CD4-positive, alpha-beta T cell treated with Interleukin-4 for 1 hour (primary cell): ENCODE measurements at places on chromosomes 1 and 21.

GRCh38 chr1:98355656-98356383 lies 305.7 kb upstream of the SNX7 start:
- DNase-seq: no peak

GRCh38 chr1:238191170-238191569 lies 300.4 kb upstream of the ZP4 start:
- no peak for DNase-seq

DNA sequence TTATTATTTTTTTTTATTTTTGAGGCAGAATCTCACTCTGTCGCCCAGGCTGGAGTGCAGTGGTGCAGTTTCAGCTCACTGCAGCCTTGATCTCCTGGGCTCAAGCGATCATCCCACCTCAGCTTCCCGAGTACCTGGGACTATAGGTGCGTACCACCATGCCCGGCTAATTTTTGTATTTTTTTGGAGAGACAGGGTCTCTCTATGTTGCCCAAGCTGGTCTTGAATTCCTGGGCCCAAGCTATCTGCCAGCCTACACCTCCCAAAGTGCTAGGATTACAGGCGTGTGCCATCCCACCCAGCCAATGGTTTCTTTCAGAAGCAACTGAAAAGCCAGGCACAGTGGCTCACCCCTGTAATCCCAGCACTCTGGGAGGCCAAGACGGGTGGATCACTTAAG lies 2.3 kb downstream of the KRTCAP2 start:
- no peak for DNase-seq

DNA sequence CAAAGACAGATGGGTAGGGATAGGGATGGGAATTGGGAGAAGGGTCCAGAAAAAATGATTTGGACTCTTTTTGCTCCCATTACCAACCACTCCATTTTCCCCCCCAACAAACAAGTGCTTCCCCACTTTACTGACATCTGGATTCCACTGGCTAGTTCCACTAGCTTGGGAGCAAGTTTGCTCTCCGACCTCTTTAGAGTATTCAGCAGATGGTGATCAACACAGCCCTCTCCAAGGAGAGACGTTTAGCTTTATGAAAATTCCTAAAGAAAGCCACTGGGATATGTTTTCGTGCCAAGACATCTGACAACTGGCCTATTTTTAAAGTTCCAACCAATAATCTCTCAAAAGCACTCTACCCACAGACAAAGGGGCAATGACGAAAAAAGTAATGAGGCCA lies 50.3 kb downstream of the ITPKB start:
- peak; percentile 2 for DNase-seq

GRCh38 chr1:3884966-3885365 lies 15.1 kb downstream of the C1orf174 start:
- no peak for DNase-seq

DNA sequence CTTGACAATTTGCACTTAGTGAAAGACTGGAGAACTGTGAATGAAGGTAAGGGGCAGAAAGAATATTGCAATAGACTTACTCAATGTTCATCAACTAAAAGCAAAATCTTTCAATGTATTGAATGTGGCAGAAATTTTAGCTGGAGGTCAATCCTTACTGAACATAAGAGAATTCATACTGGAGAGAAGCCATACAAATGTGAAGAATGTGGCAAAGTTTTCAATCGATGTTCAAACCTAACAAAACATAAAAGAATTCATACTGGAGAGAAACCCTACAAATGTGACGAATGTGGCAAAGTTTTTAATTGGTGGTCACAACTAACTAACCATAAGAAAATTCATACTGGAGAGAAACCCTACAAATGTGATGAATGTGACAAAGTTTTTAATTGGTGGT lies 80.7 kb downstream of the JMJD4 start:
- no peak for DNase-seq

DNA sequence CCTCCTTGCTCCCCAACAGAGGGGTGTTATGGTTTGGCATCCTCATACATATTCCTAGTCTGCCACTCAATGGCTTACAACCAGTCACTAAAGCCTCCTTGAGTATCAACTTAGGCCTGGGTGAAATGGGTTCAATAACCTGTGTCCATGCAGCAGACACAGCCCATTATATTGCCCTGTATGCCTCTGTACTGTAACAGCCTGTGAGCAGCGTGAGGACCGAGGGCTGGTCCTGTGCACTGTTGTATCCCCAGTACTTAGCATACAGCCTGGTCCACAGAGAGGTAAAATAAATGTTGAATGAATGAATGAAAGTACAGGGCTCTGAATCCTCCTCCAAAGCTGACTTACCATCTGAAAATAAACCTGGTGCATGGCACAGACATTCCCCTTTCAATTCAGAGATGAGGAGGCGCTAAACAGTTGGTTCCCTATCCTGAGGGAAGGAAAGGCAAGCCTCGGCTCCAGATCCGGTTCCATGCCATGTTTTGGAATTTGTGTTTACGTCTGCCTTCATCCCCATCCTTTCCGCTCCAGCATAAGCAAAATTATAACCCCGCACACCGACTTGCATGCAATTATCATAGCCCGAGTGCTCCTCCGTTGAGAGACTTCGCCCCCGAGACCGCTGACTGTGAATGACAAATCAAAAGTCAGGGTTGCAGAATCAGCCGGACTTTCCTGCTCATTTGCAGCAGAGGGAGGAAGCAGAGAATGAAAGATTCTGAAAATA lies 45.0 kb upstream of the DNAJC6 start:
- no peak for DNase-seq

- DNase-seq: no peak
These were observed 21.9 kb downstream of the FAM3B start for GRCh38 chr21:41338455-41338854.

DNA sequence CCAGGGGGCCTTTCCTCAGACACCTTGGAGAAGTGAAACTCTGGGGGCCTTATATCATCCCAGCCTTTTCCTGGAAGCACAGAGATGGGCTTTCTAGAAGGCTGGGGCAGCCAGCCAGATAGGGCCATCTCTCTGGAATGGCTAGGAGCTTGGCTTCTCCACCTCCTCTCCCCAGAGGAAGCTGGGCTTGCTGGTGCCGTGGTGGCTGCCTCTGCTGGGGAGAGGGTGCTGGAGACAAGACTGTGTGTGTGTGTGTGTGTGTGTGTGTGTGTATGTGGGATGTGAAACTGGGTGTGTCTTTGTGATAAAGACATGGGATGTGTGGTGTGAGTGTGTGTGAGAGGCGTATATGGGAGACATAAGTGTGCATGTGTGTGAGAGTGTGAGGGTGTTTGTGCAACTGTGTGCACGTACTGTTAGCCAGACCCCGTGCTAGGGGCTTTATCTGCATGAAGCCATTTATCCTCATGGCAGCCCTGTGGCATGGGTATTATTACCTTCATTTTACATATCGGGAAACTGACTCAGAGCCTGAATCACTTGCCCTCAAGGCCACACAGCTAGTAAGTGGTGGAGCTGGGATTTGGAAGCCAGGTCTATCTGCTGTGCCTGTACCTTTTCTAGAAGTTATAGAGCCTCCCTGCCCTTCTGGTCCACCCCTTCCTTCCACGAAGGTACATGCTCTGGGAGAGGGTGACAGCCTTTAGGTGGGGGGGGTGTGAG lies 44.2 kb downstream of the PTPRU start:
- no peak for DNase-seq
